ENCODE measurements at places on chromosomes 13 and 19.
A peak's percentile ranks its signal among the peaks of the same experiment; 100 is the strongest.

- no peak for DNase-seq
These were observed 16.4 kb downstream of the CCDC124 start for GRCh38 chr19:17948931-17949930.

GRCh38 chr19:51621178-51621577 lies 9.0 kb downstream of the SIGLEC5 start:
- DNase-seq: no peak

DNA sequence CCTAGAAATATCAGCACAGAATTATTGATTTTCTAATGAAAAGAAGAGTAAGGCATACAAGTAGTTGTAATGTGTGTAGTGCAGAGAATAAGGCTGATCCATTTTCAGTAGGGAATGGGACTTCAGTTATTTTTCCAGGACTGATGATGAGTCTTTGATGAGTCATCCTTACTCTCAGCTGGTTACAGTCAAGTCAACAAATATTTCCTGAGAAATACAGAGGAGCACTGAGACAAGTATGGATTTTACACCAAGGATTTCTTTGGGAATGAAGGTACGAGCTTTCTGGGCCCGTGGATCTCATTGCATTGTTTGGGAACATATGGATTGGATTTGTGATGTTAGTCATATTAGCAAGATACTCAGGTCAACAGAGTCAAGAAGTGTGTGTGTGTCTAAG lies 502.7 kb downstream of the FGF9 start:
- DNase-seq: no peak

DNA sequence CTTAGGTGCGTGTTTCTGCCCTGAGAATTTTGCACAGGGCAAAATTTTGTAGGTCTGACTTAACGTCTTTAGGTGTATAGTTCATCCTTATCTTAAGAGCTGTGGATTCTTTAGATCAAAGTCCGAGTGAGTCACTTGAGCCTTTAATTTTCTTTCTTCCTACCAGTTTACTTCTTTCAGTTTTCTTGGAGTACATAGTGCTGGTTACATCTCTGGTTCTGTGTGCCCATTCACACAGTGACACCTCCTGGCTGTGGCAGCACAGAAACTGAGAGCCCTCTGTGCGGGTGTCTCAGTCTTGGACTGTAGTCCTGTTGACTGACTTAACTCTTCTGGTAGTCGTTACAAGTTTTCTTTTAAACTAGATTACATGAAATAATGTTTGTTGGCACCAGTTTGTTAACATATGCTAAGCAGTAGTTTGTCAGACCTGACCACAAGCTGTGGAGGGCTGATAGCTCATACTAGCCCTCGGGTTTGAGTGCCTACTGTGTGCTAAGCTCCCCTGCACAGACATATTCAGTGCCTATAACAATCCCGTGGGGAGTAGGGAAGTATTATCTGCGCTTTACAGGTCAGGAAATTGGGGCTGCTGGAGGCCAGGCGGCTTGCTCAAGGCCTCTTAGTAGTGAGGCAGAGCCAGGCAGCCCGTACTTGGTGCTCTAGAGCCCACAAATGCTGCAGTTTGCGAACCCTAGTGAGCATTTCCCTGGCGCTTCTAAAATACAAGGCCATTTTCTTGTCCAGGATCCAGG lies 1.6 kb downstream of the GATAD2A start:
- DNase-seq: peak; percentile 25

GRCh38 chr19:16542910-16543472 lies 754 bp upstream of the CHERP start:
- DNase-seq: no peak

DNA sequence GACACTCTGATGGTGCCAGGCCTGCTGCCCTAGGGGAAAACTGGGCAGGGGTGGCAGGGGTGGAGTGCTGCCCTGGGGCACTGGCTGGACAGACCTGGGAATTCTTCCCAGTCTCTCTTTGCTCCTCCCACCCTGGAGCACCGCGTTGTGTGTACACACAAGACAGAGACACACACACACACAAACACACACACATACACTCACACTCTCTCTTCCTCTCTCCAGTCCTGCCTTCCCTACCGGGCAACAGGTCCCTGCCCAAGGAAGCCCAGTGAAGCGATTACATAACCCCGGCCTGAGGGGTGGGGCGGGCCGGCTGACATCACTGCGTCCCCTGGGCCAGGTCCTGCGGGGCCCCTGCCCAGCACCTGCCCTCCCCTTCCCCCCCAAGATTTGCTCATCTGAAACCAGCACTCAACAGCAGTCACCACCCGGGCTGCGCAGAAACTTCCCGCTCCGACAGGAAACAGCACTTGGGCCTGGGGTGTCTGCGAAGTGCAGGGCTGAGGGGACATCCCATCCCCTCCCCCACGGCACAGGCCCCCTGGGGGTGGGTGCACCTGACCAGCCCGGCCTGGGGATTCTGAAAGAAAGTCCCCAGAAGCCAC lies 1.2 kb downstream of the MKNK2 start:
- DNase-seq: peak; percentile 86

- no peak for DNase-seq
These were observed 221.0 kb downstream of the KLF12 start for GRCh38 chr13:73913079-73913740.

GRCh38 chr19:43534816-43535761 lies 2.1 kb downstream of the ZNF575 start:
- no peak for DNase-seq

DNA sequence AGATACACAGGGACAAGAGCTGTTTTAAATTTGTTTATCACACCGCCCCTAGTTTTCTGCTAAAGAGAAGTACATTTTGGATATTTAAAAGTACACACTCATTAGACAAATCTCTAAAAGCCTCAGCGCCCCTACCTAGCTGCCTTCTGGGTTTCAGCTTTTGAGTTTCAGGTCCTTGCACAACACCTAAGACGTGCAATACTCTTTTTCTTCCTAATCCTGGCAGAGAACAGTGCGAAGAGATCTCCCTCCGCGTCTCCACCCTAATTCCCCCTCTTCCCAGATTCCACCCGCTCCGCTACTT lies 421 bp upstream of the KLF5 start:
- no peak for DNase-seq
